Activated CD4-positive, alpha-beta T cell treated with anti-CD3 and anti-CD28 coated beads for 36 hours (primary cell): ENCODE measurements at places on chromosomes 3 and 15. TPM values are rescaled to one million over a fixed set of nuclear protein-coding genes. Genes with fewer than 3 reads are reported as not detected.

Gene FAM3D
- total RNA-seq: not detected

Gene LRRC31
- not detected for total RNA-seq

DNA sequence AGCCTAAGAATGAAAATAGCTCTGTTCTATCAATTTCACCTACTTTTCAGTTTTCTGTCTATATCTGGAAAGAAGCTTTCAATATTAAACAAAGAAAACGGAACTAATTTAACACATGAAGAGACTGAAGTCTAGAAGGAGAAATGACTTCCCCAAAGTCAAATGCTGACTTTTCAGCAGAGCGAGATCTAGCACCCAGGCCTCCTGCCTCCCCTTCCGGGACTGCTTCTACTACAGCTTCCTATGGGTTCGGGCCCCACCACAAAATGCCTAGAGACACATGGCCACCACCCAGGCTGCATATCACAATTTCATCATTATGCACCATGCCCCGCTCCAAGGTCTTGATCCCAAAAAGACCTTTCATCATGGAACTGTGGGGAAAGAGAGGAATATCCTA, 104.5 kb downstream of the SST start:
- no peak for DNase-seq

- no peak for DNase-seq
Observed at GRCh38 chr15:32007355-32007960, 22.9 kb upstream of the CHRNA7 start.

Gene GREM1
- not detected for total RNA-seq

- DNase-seq: no peak
Observed at GRCh38 chr15:80744415-80744814, 34.8 kb upstream of the CEMIP start.

GRCh38 chr15:92541291-92542200, 114.0 kb downstream of the FAM174B start:
- DNase-seq: no peak

- no peak for DNase-seq
Observed at GRCh38 chr15:63231206-63231605, 41.8 kb downstream of the RAB8B start.

DNA sequence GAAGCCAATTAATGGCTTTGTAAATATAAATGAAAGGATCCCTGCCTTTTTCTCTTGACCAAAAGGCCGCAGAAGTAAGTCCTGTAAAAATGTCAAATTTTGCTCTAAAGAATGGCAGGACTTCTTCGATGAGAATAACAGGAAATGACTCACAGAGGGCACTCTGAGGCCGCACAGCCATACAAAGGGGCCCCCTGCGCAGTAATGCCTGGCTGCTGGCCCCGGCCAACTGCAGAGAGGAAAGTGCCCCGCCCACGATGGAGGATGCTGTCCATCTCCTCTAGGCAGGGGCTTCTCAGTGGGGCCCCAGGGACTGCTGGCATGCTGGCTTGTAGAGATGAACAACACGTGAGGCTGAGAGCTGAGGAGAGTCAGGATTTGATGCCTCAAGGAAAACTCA, 18.1 kb upstream of the SCN10A start:
- peak; percentile 68 for DNase-seq

- no peak for DNase-seq
Observed at GRCh38 chr3:152316318-152316717, 47.6 kb downstream of the MBNL1 start.

- no peak for DNase-seq
Observed at GRCh38 chr15:77573802-77574201, 58.9 kb downstream of the LINGO1 start.

DNA sequence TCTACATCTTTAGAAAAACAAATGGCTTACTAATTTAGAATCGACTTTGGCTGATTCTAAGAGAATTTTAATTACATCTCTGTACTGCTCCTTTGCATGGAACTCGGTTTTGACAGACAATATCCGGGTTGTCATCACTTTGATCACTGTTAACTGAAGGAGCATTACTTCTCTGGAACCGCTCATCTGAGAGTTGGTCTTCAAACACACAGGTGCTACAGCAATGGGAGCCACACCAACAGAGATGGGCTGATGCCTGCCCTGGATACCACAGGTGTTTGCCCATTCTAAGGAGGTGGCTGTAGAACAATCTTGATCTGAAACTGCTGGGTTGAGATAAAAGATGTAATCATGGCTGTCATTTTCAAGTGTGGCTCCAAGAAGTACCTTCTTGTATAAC, 21.6 kb downstream of the LINS1 start:
- no peak for DNase-seq

DNA sequence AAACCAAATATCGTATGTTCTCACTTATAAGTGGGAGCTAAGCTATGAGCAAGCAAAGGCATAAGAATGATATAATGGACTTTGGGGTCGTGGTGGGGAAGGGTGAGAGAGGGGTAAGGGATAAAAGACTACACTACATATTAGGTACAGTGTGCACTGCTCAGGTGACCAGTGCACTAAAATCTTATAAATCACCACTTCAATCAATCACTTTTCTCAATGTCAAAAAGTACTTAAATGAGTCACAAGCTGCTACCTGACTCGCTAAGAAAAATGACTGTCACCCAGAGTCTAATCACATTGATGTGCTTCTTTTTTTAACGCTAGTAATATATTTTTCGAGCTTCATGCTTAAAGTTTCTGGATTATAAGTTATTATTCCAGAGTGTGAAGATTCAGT, 95.5 kb downstream of the CBLB start:
- DNase-seq: no peak

GRCh38 chr3:123383091-123384053, 65.5 kb downstream of the ADCY5 start:
- DNase-seq: no peak

- no peak for DNase-seq
Observed at GRCh38 chr15:101171954-101172353, 79.9 kb downstream of the CHSY1 start.

DNA sequence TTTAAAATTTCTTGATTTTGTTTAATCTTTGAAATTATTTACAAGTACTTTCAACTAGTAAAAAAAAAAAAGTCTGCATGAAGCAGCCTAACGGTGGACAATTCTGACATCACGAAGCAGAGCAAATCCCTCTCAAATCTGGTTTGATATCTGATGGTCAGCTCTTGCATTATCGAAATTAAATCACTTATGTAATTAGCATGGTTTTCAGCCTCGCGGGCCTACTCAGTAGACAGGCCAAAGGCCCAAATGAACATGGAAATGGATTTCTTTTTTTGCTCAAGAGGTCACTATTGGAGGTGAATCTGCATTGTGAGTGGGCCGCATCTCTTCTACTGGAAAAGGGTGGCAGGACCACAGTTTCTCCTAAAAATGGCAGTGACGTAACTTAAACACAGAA, 209.8 kb downstream of the NR2F2 start:
- DNase-seq: no peak

DNA sequence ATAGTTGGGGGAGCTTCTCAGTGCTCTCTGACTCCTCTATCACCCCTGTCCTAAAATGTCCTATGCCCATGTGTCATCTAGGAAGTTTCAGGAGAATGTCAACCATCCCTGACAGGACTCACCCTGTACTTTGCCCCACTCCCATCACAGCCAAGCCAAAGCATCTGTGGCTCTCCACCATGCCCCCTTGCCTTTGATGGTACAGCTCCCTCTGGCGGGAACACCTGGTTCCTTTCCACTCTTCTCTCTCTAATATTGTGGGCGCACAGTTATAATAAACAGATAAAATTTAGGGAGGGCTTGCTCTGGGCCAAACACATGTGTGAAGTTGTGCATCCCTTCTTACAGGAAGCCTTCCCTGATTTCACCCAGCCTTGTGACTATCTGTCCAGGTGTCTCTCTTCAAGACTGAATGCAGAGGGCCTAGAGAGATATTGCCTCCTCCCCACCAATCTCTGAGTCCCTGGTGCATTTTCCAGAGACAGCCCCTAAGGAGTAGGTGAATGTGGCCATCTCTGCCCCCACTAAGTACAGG, 62.8 kb downstream of the ISG20 start:
- peak; percentile 45 for DNase-seq

Gene LMAN1L
- total RNA-seq: not detected

Gene ACKR4
- total RNA-seq: 0.09 TPM

Gene FNDC3B
- 14.2 TPM for total RNA-seq

DNA sequence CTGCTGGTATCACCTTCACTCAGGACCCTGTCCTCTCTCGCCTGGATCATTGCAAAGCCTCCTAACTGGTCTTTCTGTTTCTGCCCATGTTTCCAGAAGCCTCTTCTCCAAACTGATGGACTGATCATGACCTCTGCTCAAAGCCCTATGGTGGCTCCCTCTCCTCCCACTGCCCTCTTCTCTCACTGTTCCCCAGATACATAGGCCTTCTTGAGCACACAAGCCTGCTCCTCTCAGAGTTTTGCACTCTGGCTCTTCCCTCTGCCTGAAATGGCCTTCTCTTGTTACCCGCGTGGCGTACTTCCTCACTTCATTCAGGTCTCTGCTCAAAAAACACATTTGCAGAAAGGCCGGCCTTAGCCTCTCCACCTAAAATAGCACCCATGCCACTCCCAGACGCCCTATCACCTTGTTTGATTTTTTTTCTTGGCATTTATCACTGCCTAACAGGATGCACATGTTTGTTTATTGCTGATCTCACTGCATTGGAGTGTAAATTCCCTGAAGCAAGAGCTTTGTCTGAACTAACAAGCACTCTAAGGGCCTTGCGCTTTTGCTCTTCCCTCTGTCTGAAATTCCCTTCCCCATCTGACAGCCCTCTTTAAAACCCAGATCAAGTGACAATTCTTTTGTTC, 1.4 kb upstream of the ETFA start:
- DNase-seq: no peak

Gene HRH1
- total RNA-seq: 1.4 TPM

- no peak for DNase-seq
Observed at GRCh38 chr3:118988198-118989130, 46.2 kb downstream of the IGSF11 start.

DNA sequence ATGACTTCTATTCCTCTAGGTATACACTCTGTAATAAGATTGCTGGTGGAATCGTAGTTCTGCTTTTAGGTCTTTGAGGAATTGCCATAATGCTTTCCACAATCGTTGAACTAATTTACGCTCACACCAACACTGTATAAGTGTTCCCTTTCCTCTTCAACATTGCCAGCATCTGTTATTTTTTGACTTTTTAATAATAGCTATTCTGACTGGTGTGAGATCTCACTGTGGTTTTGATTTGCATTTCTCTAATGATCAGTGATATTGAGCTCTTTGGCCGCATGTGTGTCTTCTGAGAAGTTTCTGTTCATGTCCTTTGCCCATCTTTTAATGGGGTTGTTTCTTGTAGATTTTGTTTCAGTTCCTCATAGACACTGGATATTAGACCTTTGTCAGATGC, 12.8 kb downstream of the NXPE3 start:
- no peak for DNase-seq

Gene PCCB
- total RNA-seq: 45.3 TPM

- no peak for DNase-seq
Observed at GRCh38 chr3:43676441-43676840, 14.3 kb upstream of the ABHD5 start.

GRCh38 chr3:188148318-188148717, 5.6 kb upstream of the LPP start:
- DNase-seq: no peak

DNA sequence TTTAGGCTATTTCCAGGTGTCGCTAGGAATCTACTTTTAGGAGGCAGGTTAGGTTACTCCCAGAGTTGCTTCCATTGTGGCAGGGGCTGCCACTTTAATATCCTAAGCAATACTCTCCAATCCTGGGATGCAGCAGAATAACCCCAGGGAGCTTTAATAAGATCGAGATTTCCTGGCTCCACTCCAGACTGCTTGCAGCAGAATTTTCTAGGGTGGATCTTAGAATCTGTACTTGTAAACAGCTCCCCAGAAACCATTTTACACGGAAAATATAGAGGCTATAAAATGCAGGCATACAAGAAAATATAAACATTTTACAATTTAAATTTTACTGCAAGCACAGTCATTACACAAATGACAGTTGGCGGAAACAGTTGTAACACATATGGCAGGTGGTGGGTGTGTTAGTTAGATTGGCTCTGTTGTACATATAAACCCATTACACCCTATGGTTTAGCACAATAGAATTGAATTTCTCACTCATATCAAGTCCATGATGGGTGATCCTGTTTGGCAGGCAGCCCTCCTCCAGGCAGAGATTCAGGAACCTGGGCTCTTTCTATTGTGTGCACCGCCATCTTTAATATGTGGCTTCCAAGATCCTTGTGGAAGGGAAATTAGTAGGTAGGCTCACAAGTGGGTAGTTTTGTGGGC, 35.0 kb upstream of the TNFAIP8L3 start:
- no peak for DNase-seq

- no peak for DNase-seq
Observed at GRCh38 chr3:196418601-196419000, 13.6 kb downstream of the UBXN7 start.

- DNase-seq: no peak
Observed at GRCh38 chr3:78757731-78758130, 1010.1 kb downstream of the ROBO1 start.

DNA sequence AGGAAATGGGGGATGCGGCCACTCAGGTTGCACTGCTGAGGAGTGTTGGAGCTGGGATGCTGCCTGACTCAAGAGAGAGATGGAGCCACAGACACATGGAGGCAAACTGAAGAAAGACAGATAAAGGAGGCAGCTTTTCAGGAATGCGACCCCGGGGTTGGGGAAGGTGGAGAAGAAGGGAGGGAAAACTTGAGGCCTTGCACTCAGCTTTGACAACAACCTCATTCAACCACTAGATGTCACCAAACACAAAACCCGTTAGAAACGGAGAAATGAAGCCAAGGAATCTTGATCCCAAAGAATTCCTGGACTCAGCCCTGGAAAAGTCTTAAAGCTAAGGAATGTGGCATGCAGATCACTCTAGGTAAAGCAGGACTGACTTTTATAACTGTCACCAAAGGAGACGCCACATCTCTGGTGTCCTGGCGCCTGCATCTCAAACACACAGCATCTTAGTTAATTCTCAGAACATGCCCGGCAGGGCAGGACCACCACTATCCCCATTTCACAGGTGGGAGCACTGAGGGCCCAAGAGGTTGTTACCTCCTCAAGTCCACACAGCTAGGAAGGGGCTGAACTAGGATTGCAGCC, 59.6 kb upstream of the LMCD1 start:
- DNase-seq: no peak

- DNase-seq: no peak
Observed at GRCh38 chr3:14047027-14047426, 77.6 kb downstream of the CHCHD4 start.

DNA sequence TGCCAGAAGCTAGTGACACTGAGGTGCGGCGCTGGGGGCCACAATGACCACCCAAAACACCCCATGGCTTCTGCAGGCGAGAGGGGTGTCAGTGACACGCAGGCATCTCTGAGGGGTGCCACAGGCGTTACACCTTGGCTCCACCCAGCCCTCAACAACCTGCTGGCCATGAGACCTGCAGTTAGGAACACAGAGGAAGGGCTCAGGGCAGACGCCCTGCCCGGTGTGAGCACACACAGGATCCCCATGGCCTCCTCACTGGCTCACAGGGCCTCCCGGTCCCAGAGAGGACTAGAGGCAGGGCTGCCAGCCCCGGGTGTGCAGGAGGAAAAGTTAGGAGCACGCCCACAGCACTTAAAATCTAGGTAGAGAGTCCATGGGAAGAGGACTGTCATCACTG, 35.1 kb downstream of the CYFIP1 start:
- no peak for DNase-seq

GRCh38 chr3:29100292-29100691, 180.6 kb upstream of the RBMS3 start:
- DNase-seq: no peak
